ENCODE measurements at places on chromosomes 4 and X.
A peak's percentile ranks its signal among the peaks of the same experiment; 100 is the strongest.

- peak; percentile 12 for DNase-seq
Measured at GRCh38 chr4:67288964-67289363, 256.3 kb downstream of the CENPC start.

- DNase-seq: no peak
Measured at GRCh38 chr4:71338846-71339593, at the start of gene SLC4A4. Gene SLC4A4, plus strand, starts transcription at chr4:71339020.

DNA sequence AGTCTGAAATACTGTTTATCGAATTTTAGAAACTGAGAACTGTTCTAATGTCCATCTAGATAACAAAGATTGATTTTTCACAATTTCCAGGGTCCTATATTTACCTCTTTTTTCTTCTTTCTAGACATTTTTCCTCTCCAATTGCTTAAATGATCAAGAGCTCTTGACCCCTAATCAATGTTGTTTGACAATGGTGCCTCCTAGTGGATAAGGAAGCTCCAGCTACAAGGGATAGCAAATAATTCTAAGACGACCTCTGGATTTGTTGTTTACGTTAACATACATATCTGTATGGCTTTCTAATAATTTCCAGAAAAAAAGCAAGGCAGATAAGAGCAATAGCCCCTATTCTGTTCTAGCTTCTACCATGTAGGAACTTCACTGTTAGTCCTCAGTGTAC is 35.8 kb downstream of the GPR82 start:
- no peak for DNase-seq

GRCh38 chr4:147236806-147237205 is 244.1 kb upstream of the EDNRA start:
- no peak for DNase-seq

DNA sequence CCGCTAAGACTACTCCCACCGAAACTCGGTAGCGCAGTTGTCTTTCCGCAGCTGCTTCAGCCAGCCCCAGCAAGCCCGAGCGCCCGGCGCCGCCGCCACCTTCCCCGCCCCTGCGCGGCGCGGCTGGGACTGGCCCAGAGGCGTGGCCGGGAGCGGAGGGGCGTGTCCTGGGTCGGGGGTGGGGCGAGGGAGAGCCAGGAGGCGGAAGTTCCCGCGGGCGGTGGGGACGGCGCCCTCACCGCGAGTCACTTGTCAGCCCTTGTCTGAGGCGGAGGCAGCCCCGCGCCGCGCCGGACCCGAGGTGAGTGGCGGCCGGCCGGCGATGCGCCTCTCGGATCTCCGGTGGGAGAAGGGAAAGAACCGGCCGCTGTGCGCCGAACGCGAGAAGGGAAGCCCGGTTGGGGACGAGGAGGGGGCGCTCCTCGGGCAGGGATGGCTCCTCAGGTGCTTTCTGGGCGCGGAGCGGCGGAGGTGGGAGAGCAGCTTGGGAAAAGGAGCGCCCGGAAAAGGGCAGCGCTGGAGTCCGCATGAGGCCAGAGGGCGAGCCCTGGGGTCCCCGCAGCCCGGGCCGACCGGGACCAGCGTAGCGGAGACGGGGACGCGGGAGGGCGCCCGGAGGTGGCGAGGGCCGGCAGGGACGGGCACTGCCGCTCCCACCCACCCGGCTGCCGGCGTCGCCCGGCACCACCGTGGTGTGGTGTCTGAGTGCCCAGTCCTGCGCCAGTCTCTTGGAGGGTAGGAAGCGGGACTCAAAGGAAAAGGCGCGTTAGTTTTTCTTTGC is at the start of gene PDLIM5:
PDLIM5 (plus strand) TSS at position 248 of the 781 bp plus-strand sequence. CDS start 3,347 bp downstream, outside the sequence.
- DNase-seq: peak; percentile 56

DNA sequence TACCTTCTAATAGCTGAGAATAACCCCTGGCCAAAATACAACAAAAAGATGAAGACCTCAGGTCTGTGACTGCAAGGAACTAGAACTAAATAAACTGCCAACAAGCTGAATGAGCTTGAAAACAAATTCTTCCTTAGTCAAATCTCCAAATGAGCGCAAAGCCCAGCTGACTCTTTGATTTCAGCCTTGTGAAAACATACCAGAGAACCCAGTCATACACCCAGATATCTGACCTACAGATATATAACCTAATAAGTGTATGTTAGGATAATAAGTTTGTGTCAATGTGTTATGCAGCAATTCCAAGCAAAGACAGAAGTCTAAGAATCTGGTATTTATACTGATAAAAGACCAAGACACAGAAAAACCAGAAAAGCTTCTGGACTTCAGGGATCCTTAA is 38.0 kb upstream of the ADGRL3 start:
- no peak for DNase-seq

- DNase-seq: no peak
Measured at GRCh38 chr4:57605376-57605775, 495.2 kb upstream of the IGFBP7 start.

- DNase-seq: no peak
Measured at GRCh38 chrX:39843318-39843717, 254.4 kb downstream of the BCOR start.

DNA sequence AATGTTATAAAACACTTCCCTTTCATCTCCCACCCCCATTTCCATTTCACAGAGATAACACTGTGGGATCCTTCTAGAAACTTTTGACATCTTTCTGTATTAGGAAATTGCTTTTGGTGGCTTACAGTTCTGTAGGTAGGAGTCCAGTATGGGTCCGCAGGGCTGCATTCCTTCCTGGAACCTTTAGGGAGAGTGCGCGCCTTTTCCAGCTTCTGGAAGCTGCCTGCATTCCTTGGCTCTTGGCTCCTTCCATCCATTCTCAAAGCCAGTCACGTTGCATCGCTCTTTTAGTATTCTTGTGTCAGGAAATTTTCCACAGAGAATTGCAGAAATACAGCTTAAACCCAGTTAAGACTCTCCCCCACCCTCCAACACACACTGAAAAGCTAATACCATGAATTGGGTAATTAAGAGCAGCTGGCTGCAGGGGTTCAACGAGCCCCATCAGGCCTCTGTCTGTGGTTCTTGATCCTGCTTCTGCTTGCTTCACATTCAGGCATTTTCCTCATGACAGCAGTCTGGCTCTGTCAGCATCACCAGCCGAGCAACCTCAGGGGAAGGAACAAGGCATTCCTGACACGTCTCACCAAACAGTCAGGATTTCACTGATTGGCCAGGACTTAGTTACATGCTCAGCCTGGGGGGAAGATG is 48.8 kb downstream of the SEPTIN11 start:
- DNase-seq: no peak

GRCh38 chrX:125710403-125711062 is 390.9 kb downstream of the TEX13C start:
- no peak for DNase-seq

DNA sequence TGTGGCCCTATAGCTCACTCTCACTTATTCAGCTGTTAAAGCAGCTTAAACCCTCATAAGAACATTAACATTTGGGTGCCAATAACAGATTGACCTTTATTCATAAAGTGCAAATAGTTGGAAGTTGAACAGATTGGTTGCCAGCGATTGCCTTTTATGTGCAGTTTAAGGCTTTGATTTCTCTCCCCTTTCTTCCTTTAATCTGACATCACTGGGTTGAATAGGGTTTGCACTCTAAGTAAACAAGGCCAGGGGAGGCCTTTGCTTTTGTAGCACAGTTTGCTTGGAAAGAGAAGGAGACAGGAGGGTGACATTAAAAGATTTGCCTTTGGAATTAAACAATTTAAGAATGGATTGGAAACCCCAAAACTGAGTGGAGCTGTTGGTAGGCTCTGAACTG is 114.3 kb downstream of the NKX6-1 start:
- DNase-seq: no peak

DNA sequence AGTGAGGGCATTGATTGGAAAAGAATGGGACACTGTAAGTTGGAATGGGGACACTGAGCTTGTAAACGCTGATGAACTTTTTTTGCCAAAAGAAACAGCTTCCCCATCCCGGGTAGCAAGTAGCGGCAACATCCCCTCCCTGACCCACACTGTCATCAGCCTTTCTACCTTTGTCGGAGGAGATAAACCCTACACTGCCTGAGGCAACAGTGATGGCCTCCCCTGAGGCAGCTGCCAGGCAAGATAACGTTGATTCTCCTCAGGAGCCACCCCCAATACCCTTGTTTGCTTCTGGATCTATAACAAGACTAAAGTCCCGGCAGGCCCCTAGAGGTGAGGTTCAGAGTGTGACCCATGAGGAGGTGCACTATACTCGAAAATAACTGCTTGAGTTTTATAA is 10.3 kb upstream of the RAB33B start:
- no peak for DNase-seq

DNA sequence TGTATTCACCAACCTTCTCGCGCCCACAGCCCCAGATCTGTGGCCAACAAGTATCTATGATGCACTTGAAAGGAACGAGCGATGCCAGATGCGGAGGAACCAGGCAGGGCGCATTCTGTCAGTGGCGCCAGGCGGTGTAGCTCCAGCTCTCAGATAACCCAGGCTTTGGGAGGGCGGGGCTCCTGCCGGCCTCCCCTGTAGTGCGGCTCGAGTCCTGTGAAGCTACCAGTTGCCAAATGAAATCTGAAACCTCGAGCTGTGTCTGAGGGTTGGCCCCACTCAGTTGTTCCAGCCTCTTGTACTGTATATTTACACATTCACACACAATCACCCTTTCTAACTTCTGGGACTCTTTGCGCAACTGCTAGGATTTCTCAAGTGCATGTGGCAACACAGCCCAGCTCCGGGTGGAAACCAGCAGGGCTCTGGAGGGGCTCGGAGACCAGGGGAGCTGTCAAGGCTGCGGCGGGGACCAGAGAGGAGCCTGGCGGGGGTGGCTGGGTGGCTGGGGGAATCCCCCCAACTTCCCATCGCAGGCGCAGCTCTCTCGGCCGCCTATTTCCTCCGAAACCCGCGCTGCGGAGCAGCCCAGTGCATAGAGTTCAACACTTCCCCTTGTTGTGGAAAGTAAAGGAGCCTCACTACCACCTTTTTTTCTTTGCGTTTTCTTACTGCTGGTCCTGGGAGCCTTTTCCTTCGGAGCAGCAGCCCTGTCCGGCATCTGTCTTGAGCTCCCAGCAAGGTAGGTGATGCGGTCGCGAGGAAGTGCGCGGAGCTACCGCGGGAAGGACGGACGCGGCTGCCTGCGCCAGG is at the start of gene ARHGAP24:
ARHGAP24 (plus strand) TSS at position 333 of the 813 bp plus-strand sequence.
- peak; percentile 92 for DNase-seq

- no peak for DNase-seq
Measured at GRCh38 chr4:109303140-109303496, 660 bp upstream of the COL25A1 start.

DNA sequence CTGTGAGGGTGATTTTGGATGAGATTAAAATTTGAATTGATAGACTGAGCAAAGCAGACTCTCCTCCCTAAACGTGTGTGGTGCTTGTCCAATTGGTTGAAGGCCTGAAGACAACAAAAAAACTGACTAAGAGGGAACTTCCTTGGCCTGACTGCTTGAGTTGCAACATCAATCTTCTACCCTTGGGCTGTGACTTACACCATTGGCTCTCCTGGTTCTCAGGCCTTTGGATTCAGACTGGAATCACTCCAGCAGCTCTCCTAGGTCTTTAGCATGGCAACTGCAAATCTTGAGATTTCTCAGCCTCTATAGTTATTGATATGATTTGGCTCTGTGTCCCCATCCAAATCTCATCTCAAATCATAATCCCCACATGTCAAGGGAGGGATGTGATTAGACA is 49.7 kb upstream of the IGFBP7 start:
- DNase-seq: no peak

DNA sequence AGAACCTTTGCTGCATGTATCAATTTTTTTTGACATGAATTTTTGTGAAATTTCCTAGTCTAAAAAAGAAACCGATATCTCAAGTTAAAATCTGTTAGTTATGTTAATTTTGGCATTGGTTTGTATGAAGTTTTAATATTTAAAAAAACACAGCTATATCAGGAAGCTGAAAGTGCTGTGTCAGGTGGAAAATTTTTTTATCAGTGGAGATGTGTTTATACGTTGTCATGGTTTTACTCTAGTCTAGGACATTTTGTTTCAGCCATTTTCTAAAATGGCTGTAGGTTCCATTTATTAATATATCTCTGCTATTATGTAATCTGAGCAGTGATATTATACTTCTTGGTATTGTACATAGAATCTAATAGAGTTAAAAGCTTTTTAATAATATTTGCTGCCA is 34.2 kb downstream of the OCRL start:
- no peak for DNase-seq

DNA sequence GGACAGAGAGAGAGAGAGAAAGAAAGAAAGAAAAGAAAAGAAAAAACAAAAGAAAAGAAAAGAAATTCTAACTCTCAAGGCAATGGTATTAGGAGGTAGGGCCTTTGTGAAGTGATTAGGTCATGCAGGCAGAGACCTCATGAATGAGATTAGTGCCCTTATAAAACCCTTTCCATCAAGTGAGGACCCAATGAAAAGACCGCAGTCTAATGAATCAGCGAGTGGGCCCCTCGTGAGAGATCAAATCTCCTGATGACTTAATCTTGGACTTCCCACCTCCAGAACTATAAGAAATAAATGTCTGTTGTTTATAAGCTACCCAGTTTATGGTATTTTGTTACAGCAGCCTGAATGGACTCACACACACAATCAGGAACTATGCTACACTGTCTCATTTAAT is 16.9 kb downstream of the AASDH start:
- no peak for DNase-seq

- peak; percentile 49 for DNase-seq
Measured at GRCh38 chr4:8198906-8199593, at the start of gene SH3TC1. Gene SH3TC1, plus strand, starts transcription at chr4:8199290. Its CDS starts 5,905 bp downstream, at chr4:8205195.

DNA sequence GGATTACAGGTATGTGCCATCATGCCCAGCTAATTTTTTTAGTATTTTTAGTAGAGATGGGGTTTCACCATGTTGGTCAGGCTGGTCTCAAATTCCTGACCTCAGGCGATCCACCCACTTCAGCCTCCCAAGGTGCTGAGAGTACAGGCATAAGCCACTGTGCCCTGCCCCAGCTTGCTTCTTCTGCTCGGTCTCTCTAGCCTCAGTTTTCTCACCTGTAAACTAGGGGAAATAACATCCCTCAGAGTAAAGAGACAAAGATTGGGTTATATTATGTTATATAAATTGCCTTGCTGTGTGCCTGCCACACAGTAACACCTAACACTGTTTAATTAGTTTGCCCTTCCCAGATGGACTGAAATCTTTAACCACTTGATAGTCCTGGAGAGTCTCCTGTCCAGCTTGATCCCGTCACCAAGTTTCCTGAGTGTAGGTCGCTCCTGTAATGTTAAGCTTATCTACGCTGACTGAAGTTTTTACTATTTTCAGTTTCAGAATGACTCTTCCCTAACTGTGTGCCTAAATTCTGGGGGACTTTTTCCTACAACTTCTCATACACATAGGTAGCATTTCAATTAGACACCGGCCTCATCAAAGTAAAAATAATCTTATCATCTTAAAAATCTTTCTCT is 412.7 kb upstream of the TENM3 start:
- no peak for DNase-seq

GRCh38 chr4:138488533-138488932 is 246.4 kb upstream of the SLC7A11 start:
- DNase-seq: no peak

- no peak for DNase-seq
Measured at GRCh38 chrX:113793563-113793962, 790.3 kb upstream of the HTR2C start.

DNA sequence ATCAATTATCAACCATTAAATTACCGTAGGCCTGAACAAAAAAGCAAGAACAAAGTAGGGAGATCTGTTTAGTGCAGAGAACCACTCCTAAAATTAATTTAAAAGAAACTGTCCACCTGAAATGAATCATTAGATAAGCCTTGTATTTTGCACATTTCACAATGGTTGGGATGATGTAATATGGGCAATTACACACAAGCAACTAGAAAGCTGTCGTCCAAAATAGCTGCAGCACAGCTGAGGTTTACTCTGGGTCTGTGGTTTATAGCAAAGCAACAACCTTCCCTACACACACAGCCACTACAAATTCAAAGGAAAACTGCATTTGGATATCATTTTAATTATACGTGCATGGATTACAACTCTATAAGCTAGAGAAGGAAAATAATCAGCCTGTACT is 28.5 kb downstream of the PCDH19 start:
- DNase-seq: no peak

GRCh38 chrX:78139160-78140123 is at the start of gene TAF9B:
Gene TAF9B, minus strand, starts transcription at chrX:78139650. Its CDS starts 39 bp downstream, at chrX:78139611.
- peak; percentile 42 for DNase-seq

All from SHP77 (cell line).